Breast epithelium (tissue), 4 donors: ENCODE measurements at places on chromosomes 4 and X.

DNA sequence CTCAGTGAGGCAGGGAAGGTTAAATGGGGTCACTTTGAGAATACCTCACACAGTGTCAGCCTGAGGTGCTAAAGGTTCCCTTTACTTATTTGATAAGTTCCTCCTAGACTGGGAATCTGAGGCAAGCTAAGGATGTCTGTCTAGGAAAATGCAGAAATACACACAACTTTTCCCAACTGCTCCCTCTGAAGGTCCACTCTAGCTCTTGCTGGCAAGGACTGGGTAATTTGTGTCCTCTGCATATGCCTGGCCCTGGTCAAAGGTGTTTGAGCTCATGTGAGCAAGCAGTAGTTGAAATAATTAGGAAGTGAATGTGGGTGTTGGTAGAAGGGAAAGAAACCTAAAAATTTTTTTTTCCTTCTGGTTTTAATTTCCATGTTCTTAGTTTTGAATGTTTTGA, 21.3 kb downstream of the TXLNG start:
- DNase-seq, result no peak

GRCh38 chr4:139015948-139016471, 429 bp downstream of the NOCT start:
- DNase-seq, result no peak

- DNase-seq, result no peak
Observed at GRCh38 chr4:65604515-65604914, 65.8 kb downstream of the EPHA5 start.

- no peak for DNase-seq
Observed at GRCh38 chr4:184392748-184393559, 81.4 kb downstream of the IRF2 start.

DNA sequence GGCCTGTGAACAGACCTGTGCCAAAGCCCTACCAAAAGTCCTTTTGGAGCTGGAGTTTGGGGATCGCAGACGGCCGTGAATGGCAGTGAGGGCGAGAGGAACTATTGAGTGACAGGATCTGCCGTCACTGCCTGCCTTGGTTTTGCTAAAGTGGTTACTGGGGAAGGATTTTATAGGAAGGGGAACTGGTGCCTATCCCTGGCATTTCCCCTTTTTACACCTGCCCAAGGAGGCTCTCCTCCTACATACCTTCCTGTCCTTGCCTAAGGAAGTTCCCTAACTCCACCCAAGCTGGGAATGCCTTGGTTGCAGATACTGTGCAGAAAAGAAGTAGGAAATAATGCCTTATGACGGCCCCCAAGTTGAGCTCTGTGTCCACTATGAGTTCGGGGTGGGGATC, 14.5 kb downstream of the LONRF3 start:
- no peak for DNase-seq

DNA sequence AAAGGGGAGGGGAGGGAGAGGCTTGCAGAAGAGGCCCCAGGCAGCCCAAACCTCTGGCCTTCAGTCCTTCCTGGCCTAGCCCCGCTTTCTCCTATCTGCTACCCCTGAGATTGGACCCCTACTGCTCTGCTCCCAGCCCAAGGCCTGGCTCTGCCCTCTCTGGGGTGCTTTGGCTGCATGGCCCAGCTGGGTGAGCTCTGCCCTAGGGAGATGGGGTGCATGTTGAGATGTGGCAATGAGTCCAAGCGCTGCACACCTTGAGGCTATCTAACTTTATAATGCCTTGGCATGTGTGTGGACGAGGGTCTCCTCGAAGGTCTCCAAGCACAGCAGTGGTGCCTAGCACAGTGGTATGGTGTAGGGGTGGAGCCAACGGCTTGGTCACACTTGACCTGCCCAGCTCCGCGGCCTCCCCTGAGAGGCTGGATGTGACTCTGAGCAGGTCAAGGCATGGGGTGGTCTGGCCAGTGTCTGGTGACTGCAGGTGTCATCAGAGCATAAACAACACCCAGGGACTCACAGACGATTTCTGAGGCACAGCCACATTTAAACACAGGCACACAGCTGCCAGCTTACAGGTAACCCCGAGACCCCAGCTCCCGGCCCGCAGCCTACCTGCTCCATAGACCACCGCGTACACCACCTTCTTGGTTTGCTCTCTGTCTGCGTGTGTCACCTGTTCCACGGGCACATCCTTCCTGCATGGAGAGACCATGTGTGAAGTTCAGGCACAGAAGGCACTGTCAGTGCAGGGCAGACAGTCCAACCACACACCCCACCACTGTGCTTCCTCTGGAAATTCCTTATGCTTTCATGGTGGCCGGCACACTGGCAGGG, 36.3 kb downstream of the NAT8L start:
- no peak for DNase-seq

- no peak for DNase-seq
Observed at GRCh38 chr4:43047058-43047457, 154.5 kb downstream of the GRXCR1 start.

- DNase-seq, result no peak
Observed at GRCh38 chr4:73208376-73208775, 50.2 kb downstream of the ANKRD17 start.

GRCh38 chr4:121072224-121073003, at the start of gene NDNF:
TSS of gene NDNF (minus strand) at chr4:121072535. CDS start at chr4:121045837, 26,698 bp downstream.
- DNase-seq, result no peak

DNA sequence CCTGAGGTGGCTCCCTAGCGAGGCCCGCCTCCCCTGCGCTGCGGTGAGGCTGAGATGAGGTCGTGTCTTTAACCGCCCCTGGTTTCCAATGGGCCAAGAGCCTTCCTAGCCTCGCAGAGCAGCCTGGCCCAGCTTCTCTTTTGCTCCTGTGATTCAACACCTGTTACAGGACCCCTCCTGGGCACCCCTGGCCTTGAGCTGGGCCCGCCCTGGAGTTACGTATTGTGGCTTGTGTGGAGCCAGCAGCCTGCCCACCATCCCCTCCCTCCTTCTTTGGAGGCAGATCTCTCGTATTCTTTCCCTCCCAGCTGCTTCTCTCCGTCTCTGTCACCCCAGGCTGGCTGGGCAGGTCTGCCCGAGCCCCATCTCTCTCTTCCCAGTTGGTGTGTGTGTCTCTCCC, 19.3 kb upstream of the UBA1 start:
- no peak for DNase-seq

GRCh38 chrX:150648296-150648940, 44.8 kb upstream of the MTMR1 start:
- no peak for DNase-seq

GRCh38 chrX:39631276-39632229, 466.2 kb downstream of the BCOR start:
- DNase-seq, result no peak
